ENCODE measurements at places on chromosomes 16 and 17.

GRCh38 chr16:11105038-11105903 is 150.7 kb downstream of the SOCS1 start:
- peak; percentile 95 for DNase-seq

- DNase-seq: peak; percentile 35
These were observed 230.3 kb downstream of the MRTFB start for GRCh38 chr16:14301169-14302030.

- DNase-seq: peak; percentile 31
These were observed 78.6 kb upstream of the ZFHX3 start for GRCh38 chr16:73126525-73126853.

DNA sequence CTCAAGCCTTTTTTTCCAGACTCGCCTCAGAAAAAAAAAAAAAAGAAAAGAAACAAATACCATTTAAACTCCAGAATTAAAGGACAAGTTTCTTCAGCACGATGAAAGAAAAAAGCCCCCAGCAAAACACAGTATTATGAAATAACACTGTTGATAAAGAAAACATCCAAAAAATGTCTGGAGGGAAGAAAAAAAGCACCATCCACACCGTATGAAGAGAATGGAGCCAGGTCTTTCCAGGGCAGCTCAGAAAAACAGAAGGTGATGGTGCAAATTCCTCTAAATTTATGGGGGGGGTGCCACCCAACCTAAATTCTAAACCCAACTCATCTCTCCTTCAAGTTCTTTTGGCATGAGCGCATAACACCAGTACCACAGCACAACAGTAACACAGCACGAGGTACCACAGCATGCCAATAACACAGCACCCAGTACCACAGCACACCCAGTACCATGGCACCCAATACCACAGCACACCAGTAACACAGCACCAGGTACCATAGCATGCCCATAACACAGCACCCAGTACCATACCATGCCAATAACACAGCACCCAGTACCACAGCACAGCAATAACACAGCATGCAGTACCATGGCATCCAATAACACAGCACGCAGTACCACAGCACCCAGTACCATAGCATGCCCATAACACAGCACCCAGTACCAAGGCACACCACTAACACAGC is 19.0 kb downstream of the AXIN1 start:
- no peak for DNase-seq

DNA sequence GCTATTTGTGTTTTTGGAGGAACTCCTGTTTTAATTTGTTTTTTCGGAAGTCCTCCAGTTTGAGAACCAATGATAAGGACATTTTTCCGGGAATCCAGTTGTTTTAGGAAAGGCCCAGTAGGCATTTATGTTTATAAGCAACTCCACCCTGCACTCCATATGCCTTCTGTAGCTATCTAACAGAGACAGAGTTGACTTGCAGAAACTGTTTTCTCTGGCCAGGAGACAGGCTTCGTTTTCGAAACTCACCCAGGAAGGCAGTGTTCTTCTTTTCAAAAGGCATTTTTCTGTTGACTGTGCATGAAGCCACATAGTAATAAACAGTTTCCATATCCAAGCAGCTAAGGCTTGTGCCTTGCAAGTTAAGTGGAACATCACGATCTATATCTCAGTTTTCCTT is 587.1 kb downstream of the WWOX start:
- no peak for DNase-seq

DNA sequence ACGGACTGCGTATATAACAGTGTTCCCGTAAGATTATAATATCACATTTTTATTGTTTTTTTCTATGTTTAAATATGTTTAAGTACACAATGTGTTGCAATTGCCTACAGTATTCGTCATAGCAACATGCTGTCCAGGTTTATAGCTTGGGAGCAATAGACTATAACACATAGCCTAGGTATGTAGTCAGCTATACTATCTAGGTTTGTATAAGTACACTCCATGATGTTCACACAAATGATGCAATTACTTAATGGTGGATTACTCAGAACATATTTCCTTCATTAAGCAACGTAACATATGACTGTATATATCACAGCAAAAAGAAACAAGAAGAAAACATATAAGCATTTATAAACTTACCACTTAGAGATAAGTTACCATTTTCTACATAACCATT is 160.0 kb downstream of the CBLN1 start:
- DNase-seq: no peak

DNA sequence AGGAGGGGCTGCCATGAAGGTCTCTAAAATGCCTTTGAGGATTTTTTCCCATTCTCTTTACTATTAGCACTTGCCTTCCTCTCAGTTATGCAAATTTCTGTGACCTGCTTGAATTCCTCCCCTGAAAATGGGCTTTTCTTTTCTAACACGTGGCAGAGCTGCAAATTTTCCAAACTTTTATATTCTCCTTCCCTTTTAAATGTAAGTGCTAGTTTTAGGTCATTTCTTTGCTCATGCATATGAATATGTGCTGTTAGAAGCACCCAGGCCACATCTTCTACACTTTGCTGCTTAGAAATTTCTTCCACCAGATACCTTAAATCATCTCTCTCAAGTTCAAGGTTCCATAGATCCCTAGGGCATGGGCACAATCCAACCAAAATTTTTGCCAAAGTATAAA is 11.8 kb downstream of the CLEC10A start:
- no peak for DNase-seq
